ENCODE measurements at places on chromosomes 2 and 18.

GRCh38 chr2:128549646-128550260 lies 231.1 kb upstream of the HS6ST1 start:
- no peak for DNase-seq

DNA sequence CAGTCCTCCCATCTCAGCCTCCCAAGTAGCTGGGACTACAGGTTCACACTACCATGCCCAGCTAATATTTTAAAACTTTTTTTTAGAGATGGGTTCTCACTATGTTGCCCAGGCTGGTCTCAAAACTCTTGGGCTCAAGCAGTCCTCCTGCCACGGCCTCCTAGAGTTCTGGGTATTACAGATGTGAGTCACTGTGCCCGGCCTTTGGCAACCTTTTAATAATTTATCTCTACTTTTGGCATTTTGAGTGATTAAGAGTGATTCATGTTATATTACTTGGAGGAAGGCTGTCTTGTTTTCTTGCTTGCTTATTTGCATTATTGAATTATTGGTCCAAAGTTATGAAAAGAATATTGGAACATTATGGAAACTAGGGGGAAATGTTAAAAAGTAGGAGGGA lies 24.3 kb downstream of the NCOA1 start:
- no peak for DNase-seq

DNA sequence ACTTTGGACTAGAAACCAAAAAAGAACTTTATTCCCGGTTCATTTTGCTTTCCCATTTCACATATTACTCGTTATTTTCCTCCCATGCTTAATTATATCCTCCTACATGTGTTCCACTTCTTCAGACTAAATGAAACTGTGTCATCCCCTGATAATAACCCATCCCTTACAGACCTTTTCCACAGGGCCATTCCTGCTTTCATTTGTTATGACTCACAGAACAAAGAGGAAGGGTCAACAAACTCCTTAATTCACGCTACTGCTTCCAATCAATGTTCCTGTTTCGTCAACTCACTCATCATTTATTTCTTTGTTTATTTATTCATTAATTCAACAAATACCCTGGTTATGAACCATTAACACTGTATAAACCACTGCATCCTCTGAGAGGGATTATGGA lies 104.5 kb downstream of the ZEB2 start:
- no peak for DNase-seq

GRCh38 chr2:145007960-145008263 lies 488.0 kb upstream of the ZEB2 start:
- no peak for DNase-seq

GRCh38 chr18:72819050-72819449 lies 48.7 kb downstream of the NETO1 start:
- DNase-seq = no peak

- no peak for DNase-seq
Measured at GRCh38 chr2:31888550-31888949, 122.3 kb downstream of the MEMO1 start.

GRCh38 chr2:37871456-37872191 lies 53.5 kb upstream of the RMDN2 start:
- no peak for DNase-seq

GRCh38 chr18:27120246-27120645 lies 64.9 kb downstream of the CHST9 start:
- no peak for DNase-seq

DNA sequence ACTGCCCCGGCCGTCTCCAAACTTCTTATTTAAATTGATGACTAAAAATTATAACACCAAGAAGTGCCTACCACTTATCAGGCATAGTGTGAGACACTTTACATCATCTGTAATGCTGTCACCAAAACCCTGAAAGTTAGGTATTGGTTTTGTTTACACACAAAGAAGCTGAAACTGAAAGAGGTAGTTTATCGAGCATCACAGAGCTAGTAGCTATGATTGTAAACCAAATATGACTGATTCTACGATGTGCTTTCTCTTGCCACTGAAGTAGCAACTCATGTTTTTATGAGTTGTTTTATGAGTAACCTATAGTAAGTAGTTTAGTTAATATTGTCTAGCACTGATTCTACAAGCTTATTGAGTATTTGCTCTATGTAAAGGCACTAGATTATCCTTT lies 31.5 kb downstream of the DYNC1I2 start:
- DNase-seq = no peak

- no peak for DNase-seq
Measured at GRCh38 chr18:41993151-41993550, 38.1 kb downstream of the PIK3C3 start.
